ENCODE measurements at places on chromosomes 2 and 18.

GRCh38 chr2:214651451-214651850 lies 158.0 kb downstream of the BARD1 start:
- no peak for DNase-seq

GRCh38 chr2:233189025-233189424 lies 62.4 kb upstream of the ATG16L1 start:
- DNase-seq, result no peak

GRCh38 chr18:40037356-40037755 lies 1917.7 kb upstream of the PIK3C3 start:
- DNase-seq, result no peak

GRCh38 chr2:18346344-18346743 lies 214.1 kb downstream of the RDH14 start:
- DNase-seq, result no peak

Measured in globus pallidus (tissue), 1 donor.